Stromal cell of bone marrow (primary cell): ENCODE measurements at places on chromosomes 6 and 20.
A peak's percentile ranks its signal among the peaks of the same experiment; 100 is the strongest.

DNA sequence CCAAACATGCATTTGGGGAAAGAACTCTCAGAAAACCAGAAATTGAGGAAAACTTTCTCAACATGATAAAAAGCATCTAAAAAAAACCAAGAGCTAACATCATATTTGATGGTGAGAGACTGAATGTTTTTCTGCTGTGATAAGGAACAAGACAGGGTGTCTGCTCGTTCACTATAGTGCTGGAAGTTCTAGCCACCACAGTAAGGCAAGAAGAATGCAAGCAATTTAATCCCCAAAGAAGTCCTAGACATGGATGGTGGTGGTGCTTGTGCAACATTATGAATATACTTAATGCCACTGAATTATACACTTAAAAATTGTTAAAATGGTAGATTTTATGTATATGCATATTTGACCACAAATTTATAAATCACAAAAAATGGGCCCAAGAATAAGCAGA, 53.4 kb downstream of the LYRM2 start:
- no peak for DNase-seq

GRCh38 chr20:347317-347639, 367 bp downstream of the NRSN2 start:
- no peak for DNase-seq

- DNase-seq, result no peak
Observed at GRCh38 chr20:40848526-40848925, 159.5 kb upstream of the MAFB start.

DNA sequence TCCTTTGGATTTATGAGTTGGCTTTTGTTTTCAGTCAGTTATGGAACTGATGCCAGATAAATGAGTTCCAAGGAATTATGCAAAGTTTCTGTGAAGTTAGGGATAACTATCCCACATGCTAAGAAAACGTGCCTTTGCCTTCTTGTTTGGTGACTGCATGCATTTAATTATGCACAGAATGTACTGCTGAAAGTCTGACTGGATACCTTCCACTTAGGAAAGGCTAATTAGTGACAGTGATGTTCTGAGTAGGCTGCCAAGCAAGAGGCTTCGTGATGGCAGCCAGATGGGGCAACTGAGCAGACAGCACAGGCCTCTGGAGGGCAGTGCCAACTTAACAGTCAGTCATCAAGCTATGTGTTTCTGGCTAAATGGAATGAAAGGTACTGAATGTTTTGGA, 289.9 kb downstream of the CD109 start:
- DNase-seq, result peak; percentile 35

- no peak for DNase-seq
Observed at GRCh38 chr6:3427687-3428085, 29.2 kb downstream of the SLC22A23 start.

GRCh38 chr20:59721386-59721785, 117.0 kb downstream of the PHACTR3 start:
- DNase-seq, result no peak

- DNase-seq, result no peak
Observed at GRCh38 chr6:11492464-11493290, 44.9 kb upstream of the TMEM170B start.

GRCh38 chr6:130675072-130675471, 152.1 kb upstream of the SMLR1 start:
- DNase-seq, result peak; percentile 74

GRCh38 chr6:83708546-83708969, 343 bp downstream of the SNAP91 start:
- no peak for DNase-seq

DNA sequence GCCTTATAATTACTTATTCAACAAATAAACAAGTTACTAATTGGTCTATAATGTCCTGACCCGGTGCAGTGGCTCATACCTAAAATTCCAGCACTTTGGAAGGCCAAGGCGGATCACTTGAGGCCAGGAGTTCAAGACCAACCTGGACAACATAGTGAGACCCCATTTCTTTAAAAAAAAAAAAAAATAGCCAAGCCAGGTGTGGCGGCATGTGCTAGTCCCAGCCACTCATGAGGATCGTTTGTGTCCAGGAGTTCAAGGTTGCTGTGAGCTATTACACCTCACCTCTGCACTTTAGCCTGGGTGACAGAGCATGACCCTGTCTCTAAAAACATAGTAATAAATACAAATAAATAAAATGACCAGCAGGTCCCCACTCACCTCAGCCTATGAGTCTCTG, 9.8 kb upstream of the UBE2V1 start:
- DNase-seq, result no peak

GRCh38 chr6:6646859-6647258, 58.3 kb downstream of the LY86 start:
- DNase-seq, result no peak
